Omental fat pad (tissue), 4 donors: ENCODE measurements at places on chromosomes 13 and 19.

DNA sequence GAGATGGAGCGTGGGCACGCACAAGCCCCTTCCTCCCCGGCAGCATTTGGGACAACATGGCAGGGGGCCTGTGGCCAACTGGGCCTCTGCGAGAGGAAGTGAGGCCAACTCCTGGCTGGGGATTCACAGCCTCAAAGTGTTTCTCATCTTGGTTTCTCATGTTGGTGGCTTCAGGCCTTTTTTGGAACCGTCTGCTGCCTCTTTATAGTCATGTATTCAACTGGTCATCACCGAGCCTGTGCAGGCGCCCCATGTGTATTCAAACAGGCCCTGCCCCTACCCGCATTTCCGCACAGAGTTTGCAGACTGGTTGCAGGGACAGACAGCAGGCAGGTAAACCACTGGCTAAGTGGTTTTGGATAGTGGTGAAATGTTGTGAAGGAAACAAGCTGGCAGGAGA is 17.3 kb upstream of the RELB start:
- DNase-seq = no peak

- no peak for DNase-seq
Measured at GRCh38 chr19:1151917-1152587, 22.0 kb downstream of the SBNO2 start.

- no peak for DNase-seq
Measured at GRCh38 chr19:12838182-12838885, at the start of gene MAST1. TSS of gene MAST1 (plus strand) at chr19:12838515. CDS start at chr19:12838573, 58 bp downstream.

DNA sequence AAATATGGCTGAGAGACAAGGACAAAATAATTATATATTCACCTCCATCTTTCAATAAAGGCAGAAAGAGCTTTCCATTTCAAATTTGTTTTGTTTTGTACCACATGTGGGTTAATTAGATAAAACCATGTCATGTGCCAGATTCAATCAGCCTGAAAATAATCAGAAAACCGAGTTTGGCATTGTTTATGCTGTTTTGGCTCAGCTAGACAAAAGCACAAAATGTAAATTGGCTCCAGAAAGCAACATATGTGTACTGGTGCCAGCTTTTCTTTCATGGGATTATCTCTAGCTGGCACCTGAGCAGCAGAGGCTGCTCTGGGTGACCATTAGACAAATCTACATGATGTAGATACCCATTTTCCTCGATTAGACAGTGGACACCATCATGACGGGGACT is 9.2 kb upstream of the DNAJC15 start:
- DNase-seq = no peak

- DNase-seq = no peak
Measured at GRCh38 chr13:104694397-104694796, 1628.2 kb upstream of the SLC10A2 start.

DNA sequence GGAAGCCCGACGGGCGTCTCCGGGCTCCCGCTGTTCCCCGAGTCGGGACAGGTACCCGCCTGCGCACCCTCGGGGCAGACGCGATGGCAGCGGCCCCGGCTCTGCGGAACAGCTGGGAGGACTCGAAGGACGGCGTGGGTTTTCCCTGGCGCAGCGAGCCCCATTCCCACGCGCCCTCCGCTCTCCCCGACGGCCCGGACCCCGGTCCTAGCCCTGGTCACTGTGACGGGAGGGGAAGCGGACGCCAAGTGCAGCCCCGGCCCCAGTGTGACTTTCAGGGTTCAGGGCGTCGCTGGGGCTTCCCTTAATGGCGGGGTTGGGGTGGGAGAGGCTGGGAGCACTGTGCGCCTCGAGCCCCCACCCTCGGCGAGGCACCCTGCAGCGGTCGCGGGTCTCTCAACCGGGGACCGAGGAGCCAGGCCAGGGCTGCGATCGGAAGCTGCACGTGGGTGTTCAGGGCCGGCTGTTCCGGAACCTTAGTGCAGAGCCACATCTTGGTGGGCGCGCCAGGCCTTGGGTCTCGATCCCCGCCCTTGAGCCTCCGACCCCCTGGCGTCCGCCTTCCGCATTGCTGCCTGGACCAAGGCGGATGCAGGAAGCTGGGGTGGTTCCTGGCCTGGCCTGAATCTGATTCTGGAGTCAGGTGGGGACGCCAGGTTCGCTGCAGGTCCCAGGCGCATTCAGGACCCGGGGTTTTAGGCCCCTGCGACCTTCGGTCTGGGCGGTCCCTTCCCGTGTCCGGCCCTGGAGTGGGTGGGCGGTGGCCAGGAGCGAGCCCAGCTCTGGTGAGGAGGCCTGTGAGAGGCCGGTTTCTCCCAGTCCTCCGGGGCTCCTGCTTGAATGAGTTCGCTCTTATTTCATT is 3.5 kb downstream of the LGALS7B start:
- no peak for DNase-seq

DNA sequence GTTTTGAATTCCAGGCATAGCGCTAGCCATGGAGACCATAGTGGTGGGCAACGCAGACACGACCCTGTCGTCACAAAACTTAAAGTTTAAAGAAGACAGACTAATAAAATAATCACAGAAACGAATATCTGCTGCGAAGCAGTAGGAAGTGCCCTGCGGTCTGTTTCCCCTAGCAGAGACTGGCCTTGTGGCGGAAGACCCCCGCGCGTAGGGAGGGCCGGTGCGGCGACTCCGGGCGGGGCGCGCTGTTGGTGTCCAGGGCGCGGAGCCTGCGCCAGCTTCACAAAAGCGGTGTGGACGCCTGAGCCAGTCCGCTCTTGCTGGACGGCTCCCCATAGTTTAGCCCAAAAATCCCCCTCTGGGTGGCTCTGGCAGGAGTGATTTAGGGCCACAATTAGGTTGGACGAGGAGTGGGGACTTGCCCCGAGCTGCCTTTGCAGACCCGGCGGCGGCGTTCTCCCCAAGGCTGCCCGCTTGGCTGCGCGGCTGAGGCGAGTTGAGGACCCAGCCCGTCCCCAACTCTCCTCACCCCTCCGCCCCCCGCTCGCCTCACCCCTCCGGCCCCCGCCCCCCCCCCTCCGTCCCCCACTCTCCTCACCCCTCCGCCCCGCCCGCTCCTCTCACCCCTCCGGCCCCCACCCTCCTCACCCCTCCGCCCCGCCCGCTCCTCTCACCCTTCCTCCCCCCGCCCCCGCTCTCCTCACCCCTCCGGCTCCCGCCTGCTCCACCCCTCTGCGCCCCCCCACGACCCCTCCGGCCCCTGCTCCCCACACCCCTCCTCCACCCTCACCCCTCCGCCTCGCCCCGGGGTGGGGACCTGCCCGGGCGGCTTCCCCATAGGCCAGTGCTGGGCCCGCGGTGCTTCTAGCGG is 14.2 kb upstream of the LATS2 start:
- DNase-seq = no peak

GRCh38 chr13:52053460-52053859 is 29.0 kb downstream of the UTP14C start:
- no peak for DNase-seq

GRCh38 chr13:40999416-40999815 is 19.7 kb downstream of the ELF1 start:
- no peak for DNase-seq

- DNase-seq = no peak
Measured at GRCh38 chr13:80881942-80882445, 541.1 kb upstream of the SPRY2 start.

DNA sequence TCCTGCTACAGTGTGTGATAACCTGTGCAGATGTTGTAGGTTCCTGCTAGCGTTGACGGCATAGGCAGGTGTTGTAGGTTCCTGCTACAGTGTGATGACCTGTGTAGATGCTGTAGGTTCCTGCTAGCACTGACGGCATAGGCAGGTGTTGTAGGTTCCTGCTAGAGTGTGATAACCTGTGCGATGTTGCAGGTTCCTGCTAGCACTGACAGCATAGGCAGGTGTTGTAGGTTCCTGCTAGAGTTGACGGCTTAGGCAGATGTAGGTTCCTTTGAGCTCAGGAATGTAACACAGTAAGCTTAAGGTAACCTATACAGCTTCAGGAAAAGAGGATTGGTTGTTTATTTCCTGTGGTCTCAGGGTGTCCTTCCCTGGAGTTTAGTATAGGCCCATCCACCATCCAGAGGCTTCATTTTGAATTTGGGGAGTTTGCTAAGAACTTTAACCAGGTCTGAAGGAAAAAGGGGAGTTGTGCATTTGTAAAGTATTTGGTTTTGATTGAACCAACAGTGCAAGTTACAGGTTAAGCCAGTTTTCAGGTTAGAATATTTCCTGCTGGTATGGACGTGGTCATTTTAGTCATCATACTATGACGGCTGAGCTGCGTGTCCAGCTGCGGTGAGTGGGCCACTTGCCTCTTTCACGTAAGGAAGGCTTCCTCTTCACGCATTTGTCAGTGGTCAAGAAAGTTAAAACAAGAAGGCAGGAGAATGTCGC is 53.8 kb downstream of the ATP11A start:
- no peak for DNase-seq

DNA sequence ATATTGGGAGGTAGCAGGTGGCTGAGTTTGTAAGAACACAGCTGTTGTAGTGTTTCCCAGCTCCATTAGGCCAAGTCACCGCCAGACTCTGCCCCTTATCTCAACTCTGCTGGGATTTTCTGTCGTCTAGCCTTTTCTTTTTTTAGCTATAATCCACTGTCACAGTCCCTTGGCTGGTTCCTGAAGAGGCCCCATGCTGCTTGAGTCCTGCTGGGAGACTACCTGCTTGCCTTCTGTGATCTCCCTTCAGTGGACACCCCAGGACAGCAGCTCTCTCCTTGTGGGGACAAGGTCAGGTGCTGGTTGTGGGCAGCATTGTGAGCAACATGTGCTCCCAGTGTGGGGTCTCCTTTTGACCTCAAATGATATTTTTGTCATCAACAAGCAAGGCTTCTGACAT is 195.0 kb upstream of the ATXN8OS start:
- no peak for DNase-seq

DNA sequence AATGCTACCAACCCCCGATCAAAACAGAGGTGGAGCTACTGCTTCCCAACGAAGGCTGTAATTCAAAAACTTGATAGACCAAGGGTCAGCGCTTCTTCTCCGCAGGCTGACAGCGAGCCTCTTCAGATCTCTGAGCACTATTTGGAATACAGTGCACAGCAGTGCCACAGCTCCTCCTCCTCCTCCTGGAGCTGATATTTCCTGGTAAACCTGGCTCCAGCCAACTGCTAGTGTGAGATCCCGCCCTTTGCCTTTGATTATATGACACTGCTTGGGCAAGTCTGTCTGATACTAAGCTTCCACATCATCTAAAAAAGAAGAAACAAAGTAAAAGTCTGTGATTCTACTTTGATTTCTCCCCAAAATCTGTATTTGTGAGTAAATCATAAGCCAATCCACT is 710.5 kb downstream of the DACH1 start:
- DNase-seq = no peak

DNA sequence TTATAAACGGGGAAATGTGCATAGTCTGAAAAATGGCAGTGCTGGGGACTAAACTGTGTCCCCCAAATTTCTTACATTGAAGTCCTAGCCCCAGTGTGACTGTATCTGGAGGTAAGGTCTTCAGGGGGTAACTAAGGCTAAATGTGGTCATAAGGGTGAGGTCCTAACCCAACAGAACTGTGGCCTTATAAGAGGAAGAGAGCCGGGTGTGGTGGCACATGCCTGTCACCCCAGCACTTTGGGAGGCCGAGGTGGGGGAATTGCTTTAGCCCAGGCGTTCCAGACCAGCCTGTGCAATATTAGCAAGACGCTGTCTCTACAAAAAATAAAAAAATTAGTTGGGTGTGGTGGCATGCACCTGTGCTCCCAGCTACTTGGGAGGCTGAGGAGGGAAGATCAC is 17.8 kb downstream of the PROZ start:
- no peak for DNase-seq

GRCh38 chr19:41377977-41378709 is 1.8 kb downstream of the TMEM91 start:
- no peak for DNase-seq

- no peak for DNase-seq
Measured at GRCh38 chr19:3368848-3369336, 2.5 kb downstream of the NFIC start.

GRCh38 chr13:109199280-109199679 is 569.9 kb downstream of the MYO16 start:
- no peak for DNase-seq

- no peak for DNase-seq
Measured at GRCh38 chr19:32342695-32343094, 2.7 kb upstream of the ZNF507 start.

DNA sequence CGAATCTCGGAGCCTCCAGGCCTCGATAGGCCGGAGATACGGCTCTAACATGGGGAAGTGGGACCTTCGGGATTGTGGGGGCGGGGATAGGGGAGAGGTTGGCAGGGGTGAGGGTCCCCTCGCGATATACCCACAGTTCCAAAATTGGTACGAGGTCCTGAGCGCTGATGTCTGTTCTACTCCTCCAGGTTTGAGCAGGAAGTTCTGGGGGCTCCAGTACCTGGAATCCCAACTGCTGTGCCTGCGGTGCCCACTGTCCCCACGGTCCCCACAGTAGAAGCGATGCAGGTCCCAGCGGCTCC is 447 bp downstream of the RBM42 start:
- no peak for DNase-seq

- no peak for DNase-seq
Measured at GRCh38 chr13:109938255-109938936, 152.0 kb upstream of the IRS2 start.

DNA sequence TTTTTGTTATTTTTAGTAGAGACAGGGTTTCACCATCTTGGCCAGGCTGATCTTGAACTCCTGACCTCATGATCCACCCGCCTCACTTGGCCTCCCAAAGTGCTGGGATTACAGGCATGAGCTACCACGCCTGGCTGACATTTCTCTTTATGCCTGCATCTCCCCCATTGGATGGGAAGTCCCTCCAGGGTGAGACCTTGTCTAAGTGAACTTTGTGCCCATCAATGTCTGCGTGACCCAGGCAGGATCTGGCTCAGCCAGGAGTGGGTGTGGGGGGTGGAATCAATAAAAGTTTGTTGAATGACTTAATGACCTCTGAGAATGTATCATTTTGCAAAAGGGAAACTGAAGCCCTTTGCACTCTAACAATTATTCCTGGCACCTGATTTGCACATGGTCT is 1.8 kb upstream of the ARRDC5 start:
- DNase-seq = no peak

DNA sequence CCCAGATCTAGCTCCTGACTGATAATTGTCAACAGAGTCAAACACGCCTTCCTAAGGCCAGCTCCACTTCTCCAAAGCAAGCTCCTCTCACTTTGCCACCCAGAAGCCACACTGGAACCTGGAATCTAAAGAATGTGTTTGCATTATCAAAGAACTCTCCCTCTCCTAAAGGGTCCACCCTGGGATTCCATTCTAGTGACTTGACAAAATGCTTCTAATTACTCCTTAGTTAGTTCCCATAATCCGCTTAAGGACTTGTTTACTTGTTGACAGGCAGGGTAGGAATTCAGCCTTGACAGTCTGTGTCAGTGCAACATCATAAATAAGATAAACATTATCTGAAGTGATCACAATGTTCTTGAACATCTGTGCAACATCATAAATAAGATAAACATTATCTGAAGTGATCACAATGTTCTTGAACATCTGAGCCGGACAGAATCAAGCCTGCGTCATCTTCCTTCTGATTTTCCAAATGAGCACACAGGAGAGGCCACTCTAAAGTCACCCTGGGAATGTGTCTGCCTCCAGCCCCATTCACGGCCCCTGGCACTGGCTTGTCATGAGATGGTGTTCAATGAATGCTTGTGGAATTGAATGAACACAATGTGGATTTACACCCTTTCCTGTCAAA is 512.1 kb downstream of the IRS2 start:
- no peak for DNase-seq
